ENCODE measurements at places on chromosomes 3 and 15.
A peak's percentile ranks its signal among the peaks of the same experiment; 100 is the strongest.

DNA sequence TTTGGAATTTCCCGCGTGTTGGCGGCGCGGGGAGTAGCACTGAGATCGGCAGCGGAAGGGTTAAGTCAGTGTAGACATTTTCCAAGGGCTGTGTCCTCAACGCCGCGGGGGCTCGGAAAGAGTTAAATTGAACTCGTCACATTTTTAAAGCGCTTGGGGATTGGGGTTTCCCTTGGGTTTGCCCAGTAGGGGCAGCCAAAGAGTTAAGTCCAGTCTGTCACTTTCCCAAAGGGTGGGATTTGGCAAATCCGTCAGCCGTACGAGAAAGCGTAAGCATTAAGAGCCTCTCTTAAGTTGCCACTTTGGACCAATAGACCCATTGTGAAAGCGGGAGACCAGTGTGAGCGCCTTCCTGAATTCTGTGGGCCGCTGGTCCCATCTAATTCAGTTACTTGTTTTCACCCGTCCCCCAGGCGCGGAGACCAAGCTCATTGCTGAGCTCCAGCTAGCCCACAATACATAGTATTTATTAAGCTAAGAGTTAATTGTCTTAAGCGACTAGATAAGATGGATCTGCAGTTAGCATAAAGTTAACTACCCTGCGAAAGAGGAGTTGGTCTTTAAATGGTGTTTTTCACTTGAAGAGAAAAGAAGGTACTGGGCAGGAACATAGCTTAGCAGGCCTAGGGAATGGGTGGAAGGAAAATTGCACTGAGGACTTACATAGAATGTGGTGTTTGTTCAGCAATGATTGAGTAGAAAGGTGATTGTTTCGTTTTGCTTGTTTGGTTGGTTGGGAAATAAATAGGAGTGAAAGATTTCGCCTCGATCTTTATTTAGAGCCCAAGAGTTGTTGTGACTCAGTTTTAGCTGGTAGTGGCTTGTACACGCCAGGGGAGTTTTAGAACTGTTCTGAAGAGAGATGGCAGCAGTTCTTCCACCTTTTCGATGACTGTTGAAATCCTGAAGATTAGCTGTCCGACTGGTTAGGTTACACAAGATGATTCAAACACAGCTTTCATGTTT lies 932 bp downstream of the ARL8B start:
- DNase-seq, result no peak

DNA sequence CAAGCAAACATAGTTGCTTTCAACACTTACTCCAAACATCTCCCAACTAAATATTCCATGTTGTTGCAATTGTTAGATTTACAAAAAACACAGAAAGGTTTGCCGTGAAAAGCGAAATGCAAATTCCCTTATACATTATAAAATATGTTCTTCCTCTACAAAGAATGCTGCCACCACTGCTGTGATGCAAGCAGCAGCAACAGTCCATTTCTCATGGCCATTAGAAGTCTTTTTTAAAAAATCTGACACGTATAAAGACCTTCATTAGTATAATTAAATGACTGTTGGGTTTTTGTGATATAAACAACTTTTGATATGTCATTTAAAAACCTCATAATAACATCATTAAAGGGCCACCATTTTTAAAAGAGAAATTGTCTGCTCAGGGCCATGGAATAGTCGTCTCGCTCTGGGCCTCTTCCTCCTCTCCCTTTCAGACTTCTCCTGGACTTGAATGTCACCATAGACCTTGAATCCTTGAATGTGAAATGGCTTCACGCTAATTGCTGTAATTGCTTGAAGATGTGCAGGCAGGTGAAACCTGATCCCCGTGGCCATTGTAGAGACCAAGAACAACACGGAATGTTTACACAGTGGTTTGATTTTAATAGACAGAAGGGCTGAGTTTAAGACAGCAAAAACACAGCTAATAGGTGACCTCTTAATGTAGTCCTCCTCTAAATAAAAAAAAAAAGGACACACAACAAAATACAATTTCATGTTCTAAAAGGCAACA lies 450.4 kb downstream of the FOXP1 start:
- no peak for DNase-seq

- DNase-seq, result no peak
Measured at GRCh38 chr3:156305672-156306071, 185.3 kb downstream of the KCNAB1 start.

- DNase-seq, result no peak
Measured at GRCh38 chr3:14564741-14565140, 24.6 kb upstream of the GRIP2 start.

DNA sequence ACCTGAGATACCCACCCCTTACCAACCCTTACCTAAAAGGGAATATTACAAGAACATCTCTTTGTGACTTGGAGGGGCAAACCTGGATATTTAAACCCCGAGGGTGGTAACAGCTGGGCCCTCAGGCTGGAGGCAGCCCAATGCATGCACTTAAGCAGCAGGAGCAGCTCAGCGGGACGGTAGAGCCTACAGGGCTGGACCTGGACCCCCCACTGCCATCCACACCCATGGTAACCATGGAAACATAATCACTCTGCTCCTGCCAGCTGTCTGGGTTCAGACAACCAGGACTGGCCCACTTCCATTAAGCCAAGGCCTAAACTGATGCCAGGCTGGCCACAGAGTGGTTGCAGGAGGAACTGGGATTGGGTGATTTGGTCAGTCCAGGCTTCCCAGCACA lies 52.8 kb downstream of the ETFA start:
- DNase-seq, result no peak

GRCh38 chr3:95750097-95750496 lies 1064.3 kb upstream of the EPHA6 start:
- DNase-seq, result no peak

DNA sequence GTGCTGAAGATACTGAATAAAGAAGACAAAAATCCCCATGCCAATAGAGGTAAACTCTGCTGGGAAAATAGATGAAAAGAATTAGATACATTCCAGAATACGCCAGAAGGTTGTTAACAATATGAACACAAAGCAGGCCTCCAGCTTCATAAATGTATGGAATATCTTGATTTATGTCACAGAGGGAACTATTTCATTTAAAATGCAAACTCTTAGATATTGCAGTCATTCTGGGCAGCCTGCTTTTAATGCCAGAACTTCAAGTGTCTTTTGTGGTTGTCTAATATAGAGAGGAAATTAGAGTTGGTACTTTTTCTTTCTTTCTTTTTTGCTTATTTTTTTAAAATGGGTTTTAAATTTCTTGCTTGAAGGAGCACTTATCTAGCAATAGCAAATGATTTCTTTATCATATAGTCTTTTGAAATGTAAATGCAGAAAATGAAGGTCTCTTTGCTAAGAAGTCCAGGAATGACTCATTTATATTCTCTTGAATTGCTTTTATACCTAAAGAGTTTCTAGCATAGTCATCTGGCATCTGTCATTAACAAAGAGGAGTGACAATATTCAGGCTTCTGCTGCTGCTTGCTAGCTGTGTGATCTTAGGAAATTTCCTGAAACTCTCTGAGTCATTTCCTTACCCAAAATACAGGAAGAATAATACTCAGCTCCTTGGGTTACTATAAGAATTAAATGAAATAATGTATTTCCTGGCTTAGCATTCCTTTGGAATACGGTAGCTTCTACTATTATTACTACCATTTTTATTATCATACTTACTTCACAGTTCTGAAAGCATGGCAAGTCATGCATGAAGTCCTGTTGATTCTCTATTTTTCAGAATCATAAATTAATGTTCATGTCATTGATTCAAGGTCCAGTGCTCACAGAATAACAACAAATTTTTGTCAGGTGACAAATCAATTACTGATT lies 527.6 kb downstream of the DIPK2A start:
- no peak for DNase-seq

DNA sequence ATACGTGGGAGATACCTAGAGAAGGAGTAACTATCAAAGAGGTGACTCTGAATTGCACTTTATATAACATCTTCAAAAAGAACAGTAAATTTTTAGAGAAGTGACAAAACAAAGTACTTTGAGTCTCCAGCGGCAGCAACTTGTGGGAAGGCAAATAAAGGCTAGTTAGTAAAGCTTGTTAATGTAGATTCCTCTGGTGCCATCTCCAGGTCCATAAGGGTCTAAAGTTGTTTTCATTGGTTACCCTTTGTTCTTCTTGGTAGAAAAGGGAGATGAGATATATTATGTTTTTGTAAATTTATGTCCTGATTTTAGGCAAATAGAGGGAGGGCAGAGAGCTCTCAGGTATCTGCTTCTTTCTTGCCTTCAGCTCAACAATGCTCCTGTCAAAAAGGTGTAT lies 161.6 kb downstream of the MYRIP start:
- no peak for DNase-seq

GRCh38 chr3:30648670-30649357 lies 42.4 kb downstream of the TGFBR2 start:
- no peak for DNase-seq

DNA sequence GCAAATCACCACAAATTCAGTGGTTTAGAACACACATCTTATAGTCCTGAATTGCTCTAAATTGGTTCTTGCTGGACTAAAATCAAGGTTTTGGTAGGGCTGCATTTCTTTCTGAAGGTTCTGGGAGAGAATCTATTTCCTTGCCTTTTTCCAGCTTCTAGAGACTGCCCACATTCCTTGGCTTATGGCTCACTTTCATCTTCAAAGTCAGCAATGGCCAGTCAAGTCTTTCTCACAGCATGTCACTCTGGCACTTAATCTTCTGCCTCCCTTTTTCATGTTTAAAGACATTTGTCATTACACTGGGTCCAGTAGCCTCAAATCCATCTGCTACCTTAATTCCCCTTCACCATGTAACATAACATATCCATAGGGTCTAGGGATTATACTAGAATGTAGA lies 149.0 kb downstream of the NEK10 start:
- DNase-seq, result no peak

DNA sequence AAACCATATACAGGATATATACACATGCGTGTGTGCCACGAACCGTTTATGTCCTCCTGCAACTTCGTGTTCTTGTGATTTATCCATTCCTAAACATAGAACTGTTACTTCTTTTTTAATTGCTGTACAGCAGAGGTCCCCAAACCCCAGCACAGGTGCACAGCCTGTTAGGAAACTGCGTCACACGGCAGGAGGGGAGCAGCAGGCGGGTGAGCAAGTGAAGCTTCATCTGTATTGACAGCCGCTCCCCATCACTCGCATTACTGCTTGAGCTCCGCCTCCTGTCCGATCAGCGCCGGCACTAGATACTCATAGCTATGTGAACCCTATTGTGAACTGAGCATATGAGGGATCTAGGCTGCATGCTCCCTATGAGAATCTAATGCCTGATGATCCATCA lies 34.9 kb upstream of the NRROS start:
- peak; percentile 38 for DNase-seq
